ENCODE measurements at places on chromosomes 7 and 10.

- no peak for DNase-seq
Measured at GRCh38 chr7:131292141-131292905, 35.4 kb upstream of the MKLN1 start.

- DNase-seq, result no peak
Measured at GRCh38 chr10:47409866-47410256, 25.8 kb upstream of the ZNF488 start.

- DNase-seq, result no peak
Measured at GRCh38 chr10:24235471-24235870, 26.5 kb downstream of the KIAA1217 start.

GRCh38 chr7:55276572-55277295, 88.4 kb upstream of the LANCL2 start:
- no peak for DNase-seq

DNA sequence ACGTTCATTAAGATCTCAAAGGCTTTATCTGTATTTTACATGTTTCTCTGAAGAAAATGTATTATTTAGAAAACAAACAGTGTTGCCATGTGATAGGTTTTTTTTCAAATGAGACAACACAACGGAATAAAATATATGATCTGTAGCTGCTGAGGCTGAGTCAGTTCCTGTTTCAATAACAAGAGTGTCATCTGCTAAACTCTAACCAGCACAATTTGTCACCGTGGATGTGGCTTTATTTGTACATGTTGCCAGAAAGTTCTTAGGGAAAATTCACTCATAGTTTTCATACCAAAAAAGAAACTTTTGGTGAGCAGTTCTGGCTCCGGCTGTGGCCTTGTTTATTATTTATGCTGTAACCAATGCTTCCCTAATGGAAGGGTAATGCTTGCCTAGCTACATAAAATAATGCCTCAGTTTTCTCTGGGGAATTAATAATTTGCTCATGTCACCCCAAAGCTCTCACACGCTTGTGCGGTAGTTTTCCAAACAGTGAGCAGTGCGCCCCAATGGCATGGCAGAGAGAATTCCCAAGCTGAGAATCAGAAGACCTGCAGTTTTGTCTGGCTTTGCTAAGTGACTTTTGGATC, 20.3 kb upstream of the KLF6 start:
- no peak for DNase-seq

DNA sequence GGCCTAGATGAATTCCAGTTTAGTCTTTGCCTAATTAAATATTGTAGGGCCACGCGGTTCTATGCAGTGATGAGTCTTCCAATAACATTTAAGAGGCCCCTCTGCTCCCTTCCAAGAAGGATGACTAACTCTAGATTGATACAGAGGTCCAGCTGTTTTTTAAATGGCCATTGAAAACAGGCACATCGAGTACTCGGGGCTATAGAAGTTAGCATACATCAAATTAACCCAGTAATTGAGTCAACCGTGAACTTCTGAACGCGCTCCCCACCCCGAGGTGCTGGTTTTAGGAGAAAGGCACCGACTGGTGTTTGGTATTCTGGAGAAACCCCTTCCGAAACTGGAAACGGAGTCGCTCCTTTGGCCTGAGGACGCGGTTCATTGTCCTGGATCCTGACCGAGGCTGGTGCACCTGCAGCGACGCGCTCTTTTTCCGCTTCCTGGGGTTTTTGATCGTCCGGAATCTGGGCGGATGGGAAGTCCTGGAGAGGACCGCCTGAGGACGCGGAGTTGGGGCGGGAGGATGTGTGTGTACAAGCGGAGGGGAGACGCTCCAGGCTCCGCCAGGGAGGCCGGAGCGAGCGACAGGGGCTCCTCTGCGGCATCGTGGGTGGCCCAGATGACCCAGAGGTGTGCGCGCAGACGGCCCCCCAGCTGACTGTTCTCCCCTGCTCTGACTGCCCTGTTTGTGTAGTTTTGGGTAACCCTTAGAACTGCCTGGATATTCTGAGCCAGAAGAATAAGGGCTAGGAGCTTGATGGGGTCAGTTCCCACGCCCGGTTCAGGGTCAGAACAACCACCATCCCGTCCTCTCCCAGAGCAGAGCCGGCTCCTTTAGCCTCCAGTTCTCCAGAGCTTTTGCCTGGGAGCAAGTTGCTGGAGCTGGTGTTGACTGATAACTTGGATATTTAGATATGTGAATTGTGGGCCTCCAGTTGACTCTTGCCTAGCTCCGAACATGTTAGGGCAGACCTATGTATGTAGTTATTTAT, 711 bp downstream of the FAM221A start:
- DNase-seq, result peak; percentile 79

DNA sequence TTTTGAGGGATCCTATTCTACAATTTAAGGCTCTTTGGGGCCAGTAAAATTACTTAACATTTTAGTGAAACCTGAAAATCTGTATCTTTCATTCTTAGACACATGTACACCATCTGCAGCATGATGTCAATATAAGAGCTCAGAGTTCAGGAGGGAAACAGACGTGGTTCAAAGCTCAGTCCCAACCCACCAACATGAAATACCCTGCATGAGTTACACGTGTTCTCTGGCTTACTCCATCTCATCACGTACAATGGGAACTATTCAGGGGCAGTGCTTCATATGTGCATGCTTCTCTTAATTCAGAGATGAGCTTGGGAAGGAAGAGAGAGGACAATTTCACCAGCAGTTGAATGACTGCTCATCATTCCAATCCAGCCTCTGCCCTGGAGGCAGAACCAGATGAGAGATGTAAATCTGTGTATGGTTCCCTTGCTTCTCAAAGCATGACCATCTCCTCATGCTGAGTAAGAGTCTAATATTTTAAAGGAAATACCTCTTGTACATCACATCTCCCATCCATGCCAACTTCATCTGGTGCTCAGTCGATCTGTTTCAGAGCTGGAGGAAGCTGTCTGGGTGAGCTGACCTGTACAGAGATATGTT, 29.0 kb upstream of the ADAM12 start:
- no peak for DNase-seq

GRCh38 chr7:27109466-27110185, 7.1 kb upstream of the HOXA2 start:
- DNase-seq, result no peak

DNA sequence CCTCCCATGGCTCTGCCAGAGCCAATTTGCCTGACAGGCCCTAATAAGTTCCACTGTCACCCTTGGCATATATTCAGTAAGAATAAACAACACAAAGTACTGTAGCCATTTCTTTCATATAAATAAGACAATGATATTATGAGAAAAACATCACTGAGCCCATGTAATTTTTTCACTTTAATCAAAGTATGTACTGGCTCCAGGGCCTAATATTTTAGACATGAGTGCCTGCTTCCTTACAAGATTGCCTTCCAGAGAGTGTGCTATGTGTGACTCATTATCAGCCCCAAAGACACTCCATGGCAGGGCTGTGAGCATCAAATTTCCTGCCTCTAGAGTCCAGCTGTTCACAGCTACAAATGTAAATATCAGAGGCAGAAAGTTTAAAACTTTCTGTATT, 297.6 kb downstream of the LHFPL3 start:
- no peak for DNase-seq

DNA sequence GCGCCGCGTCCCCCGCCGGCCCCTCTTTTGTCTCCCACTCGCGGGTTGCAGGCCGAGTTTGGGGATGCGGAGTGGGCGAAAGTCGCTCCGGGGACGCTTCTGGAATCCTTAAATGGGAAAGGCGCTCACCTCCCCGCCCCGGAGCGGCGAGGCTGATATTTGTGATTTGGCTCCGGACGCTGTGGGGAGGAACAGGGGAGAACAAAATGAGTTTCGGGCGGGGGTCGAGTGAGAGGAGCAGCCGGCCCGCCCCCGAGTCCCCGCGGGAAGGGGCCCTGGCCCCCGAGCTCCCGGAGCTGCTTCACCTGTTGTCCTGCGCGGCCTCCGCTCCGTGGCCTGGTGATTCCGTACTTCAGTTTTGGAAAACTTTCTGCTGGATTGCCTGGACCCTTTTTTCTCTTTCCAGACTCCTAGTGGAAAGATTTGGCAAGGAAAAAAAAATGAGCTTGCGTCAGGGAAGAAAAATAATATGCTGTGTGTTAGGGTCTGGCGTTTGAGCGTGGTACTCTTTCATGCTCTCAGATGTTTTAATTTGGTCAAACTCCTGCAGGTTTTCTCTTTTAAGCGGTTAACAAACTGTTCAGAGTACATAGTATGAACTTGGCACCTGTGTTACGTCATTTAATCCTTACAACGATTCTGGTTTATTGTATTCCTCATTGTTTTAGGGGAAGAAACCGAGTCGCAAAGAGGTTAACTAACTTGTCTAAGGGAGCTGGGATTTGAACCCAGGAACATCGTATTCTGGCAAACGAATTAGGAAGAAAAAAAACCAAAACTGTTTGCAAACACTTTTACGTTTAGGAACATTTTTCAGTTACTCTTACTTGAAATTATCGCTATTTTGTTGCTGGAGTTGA, 924 bp downstream of the BMPR1A start:
- DNase-seq, result no peak

- no peak for DNase-seq
Measured at GRCh38 chr7:157738066-157738460, 401.3 kb downstream of the DNAJB6 start.

DNA sequence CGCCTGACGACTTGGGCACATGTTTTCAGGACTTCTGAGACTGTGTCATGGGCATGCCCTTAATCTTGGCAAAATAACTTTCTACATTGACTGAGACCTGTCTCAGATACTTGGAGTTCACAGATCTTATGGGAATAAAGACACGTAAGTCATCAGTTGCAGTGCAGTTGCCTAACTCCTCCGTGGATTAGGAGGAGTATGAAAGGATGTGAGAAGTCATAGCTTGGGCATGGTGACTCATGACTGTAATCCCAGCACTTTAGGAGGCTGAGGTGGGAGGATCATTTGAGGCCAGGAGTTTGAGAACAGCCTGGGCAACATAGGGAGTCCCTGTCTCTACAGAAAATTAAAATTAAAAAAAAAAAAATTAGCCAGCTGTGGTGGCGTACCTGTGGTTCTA, 49.6 kb downstream of the EXOC6 start:
- DNase-seq, result no peak

- no peak for DNase-seq
Measured at GRCh38 chr7:143992670-143993069, 7.5 kb upstream of the OR6B1 start.

GRCh38 chr10:62648921-62649320, 155.6 kb upstream of the ADO start:
- no peak for DNase-seq

DNA sequence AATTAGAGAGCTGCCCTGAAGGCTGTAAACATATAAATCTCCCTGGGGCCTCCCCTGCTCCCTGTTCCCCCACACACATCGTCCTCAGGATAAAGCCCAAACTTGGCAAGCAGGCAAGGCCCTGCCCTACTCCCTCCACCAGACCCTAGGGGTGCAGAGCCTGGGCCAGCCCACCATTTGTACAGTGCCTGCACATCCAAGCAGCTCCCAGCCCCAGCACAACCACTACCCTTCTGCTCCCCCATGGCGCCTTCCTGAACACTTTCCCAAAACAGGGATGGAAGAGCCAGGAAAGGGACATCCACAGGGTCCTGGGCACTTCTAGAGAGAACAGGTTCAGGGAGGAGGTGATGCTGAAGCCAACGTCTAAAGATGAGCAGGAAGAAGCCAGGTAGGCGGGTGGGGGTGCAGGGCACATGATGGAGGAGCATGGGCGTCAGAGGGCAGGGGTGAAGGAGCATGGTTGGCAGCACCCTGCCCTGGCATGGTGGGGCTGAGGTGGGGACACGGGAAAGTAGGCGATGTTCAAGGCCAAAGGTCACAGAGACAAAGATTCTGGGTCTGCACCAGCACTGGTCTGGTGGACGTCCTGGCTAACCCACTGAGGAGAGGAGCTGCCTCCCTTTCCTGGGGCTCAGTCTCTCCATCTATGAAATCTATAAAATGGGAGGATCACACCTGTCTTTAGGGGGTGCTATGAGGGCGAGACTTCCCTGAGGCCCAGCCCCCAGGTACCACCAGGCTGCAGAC, 140.6 kb downstream of the ARHGAP22 start:
- DNase-seq, result peak; percentile 65

DNA sequence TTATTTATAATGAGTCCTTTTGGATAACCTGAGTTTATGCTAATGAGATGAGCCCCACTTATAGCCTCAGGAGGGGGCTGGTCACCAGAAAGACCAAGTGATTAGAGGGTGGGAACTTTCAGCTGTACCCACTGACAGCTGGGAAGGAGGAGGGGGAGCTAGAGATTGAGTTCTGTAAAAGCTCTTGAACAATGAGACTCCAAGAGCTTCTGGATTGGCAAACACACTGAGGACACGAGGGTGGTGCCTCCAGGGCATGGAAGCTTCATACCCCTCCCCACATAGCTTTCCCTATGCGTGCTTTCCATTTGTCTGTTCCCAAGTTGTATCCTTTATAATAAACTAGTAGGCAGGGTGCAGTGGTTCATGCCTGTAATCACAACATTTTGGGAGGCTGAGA, 20.3 kb downstream of the MRPS24 start:
- no peak for DNase-seq

GRCh38 chr10:43137717-43138020, 576 bp upstream of the CSGALNACT2 start:
- DNase-seq, result no peak

DNA sequence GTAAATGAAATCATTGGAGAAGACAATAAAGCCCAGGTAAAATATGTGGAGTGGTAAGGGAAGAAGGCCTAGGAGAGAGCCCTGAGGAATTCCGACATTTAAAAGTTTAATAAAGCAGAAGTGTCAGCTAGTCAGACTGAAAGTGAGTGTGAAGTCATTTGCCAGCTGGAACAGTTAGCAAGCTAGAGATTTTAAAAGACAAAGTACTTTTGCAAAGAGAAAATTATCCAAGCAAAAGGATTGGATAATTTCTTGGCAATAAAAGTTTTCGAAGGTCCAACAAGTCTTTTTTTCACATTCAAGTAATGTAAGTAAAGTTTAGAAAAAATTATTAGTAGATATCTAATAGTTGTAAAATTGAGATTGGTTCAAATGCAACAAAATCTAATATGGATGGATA, 27.1 kb upstream of the SEMA3C start:
- no peak for DNase-seq

GRCh38 chr7:1536743-1537534, 6.4 kb downstream of the MAFK start:
- peak; percentile 97 for DNase-seq

DNA sequence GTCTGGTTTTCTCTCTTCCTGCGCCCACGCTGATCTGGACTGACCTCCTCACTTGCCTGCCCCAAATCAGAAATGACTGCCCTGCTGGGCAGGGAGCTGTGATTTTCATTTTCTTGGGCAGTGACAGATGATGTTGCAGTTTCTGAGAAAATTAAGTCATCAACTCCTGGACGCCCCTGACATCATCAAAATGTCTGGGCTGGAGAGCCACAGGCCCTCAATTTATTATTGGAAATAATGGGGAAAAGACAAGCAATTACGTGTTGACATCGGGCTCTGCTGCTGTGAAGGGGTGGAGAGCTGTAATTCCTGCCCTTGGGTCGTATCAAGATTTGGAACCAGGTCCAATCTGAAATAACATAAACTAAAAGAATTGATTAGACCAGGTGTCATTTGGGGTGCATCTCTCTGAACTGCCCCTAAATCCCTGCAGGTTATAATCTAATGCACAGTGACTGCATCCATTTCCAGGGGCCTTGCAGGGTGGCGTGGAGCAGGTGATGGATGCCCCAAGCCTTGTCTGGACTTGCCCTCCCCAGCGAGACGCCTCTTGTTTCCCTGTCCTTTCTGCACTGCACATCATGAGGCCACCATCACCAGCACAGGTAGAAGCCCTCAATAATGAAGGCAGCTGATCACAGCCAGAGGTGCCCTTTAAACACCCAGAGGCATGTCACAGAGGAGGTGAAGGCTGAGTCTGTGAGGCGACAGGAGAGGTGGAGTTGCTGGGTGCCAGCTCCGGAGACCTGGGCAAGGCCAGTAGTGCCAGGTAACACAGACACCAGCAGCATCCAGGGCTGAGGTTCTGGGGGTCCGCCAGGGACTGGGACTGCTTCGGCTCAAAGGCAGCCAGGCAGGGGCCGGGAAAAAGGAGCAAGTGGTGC, 98.7 kb downstream of the HTR5A start:
- DNase-seq, result no peak

All from suprapubic skin (tissue), 4 donors.